ENCODE measurements at places on chromosomes 5 and 9. TPM values are rescaled to one million over a fixed set of nuclear protein-coding genes. Genes with fewer than 3 reads are reported as not detected.

TPPP gene
- total RNA-seq = 5.7 TPM

ANKH gene
- 84.4 TPM for total RNA-seq

PCDHB12 gene
- total RNA-seq = 0.73 TPM

MYMK gene
- total RNA-seq = 0.44 TPM

SRA1 gene
- total RNA-seq = 58.5 TPM

PCDHA1 gene
- not detected for total RNA-seq

UIMC1 gene
- total RNA-seq = 36.0 TPM

COL15A1 gene
- total RNA-seq = 21.0 TPM

ACOT12 gene
- not detected for total RNA-seq

RANBP17 gene
- total RNA-seq = 1.0 TPM

TCF7 gene
- total RNA-seq = 1.1 TPM

PCDHGA5 gene
- 0.84 TPM for total RNA-seq

LRRC26 gene
- total RNA-seq = not detected
